GM10248 (cell line): ENCODE measurements at places on chromosomes 3 and 15.

DNA sequence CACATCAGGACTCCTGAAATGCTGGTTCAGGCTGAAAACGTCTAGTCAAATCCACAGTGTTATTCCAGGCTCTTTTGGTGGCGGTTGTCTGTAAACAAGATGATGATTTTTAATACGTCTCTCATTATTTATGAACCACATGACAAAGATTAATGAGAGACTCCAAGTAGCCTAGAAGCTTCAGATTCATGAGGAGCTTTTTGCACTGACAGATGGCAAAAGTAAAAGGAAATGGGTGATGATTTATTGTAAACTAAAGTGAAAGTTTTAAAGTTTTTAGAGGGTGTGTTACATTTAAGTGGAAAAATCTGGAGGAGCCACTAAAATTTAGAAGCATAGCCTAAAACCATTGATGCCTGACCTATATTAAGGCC lies 77.0 kb downstream of the BBX start:
- DNase-seq, result no peak

DNA sequence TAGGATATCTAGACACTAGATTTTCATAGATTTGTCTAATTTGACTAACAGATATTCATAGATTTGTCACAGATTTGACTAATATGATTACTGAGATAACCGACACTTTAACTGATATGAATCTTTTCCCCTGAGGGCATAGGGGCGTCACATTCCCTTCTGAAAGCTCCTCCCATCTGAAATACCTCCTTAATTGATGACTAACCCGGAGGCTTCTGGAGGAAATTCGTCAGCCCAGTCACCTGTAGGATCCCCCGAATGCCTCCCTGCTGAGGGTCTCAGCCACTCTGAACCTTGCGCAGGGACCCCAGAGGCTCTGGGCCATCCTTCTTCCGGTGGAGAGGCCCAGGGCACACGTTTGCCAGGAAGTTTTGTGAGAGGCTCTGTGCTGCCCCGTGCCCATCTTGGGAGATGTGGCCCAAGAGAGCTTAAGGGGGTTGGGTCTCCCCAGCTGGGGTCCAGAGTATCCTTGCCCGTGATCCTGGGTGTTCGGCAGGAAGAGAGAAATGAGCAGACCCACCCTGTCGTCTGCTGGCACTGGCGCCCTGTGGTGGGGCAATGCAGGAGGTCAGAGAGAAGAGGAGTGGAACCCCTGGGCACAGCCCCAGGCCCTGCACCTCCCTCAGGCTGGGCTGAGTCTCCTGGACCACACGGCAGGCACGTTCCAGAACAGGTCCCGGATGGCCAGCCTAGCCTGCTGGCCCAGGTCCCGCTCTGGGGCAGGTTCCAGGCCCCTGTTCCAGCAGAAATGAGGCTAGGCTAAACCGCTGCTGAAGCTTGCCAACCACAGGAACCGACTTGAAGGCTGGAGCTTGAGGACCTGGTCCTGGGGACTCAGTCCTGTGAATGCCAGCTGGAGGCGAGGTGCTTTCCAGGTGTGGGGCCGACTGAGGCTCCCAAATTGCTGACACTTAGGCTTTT lies 1.7 kb downstream of the PLA2G4D start:
- DNase-seq, result no peak

DNA sequence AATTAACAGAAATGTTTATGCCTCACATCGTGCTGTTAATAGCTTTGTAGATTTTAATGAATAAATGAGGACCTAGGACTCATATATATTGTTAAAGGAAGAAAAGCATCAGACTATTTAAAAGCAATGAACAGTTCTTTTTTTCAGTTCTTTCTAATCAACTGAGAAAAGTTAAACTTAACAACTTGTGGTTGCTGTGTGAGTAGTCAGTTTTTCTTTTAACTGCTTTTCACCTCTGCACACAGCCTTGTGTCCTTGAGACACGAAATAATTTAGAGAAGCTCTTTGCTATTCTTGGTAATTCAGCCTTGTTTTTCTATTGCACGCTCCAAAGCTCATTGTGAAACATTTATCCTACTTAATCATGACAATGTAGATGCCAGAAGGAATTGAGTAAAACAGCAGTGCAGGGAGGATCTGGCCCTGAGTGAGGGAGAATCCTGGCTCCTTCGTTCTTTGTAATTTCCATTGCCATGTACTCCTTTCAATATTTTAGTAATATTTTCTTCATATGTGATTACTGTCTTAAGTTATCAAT lies 499.0 kb downstream of the PYDC2 start:
- DNase-seq, result no peak

DNA sequence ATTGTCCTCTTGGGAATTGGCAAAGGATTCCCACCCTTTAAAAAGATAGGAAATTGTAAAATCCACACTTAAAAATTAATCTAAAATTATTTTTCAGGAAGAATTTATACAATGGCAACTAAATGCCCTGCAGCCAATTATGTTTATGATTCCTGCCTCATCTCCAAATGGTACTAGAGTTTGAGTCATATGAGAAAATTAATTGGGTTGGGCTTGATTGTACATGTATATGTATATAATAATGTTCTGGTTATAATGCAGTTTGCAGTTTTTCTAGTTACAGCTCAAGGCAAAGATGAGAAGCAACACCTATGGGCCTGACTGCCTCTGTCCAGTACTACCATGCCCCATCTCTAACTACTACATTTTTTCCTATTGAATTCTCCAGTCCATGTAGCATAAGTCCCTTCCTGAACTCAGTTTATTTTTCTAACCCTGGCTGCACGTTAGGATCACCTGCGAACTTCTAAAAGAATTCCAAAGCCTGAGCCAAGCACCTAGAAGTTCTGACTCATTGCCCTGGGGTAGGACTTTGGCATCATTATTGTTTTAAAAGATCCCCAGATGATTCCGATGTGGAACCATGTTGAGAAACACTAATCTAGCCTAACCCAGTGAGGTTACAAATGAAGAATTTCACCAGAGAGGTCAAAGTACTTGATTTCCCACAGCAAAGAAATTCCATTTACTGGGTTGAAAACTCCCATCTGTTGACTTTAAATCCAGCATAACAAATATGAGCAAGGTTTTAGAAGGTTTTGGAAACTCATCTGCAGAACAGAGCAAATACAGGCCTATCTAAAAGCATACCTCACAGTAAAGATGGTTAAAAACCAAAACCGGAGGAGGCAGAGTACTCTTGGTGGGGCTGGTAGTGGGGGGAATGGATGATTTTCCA lies 19.4 kb downstream of the TGFBR2 start:
- no peak for DNase-seq

DNA sequence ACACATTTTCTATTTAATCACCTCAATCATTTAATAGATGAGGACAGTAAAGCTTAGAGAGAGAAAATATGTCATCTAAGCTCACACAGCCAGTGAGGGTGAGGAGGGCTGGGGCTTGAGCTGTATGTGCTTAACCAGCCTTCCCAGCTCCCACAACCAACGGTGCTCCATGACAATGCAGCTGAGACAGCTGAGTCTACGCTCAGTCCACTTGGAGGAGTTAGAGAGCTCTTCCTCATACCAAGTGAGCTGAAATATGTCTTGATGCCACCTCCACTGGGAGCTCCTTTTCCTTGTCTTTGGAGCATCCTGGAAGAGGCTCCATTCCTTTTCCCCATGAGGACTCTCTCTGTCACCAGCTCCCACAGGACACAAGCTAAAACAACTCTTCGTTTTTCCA lies 9.3 kb downstream of the HOMER2 start:
- DNase-seq, result no peak
